Activated T-helper 1 cell treated with anti-CD3 and anti-CD28 coated beads, Interleukin-2, amount 50 U/mL, for 16 hours (primary cell): ENCODE measurements at places on chromosomes 1 and 21.

DNA sequence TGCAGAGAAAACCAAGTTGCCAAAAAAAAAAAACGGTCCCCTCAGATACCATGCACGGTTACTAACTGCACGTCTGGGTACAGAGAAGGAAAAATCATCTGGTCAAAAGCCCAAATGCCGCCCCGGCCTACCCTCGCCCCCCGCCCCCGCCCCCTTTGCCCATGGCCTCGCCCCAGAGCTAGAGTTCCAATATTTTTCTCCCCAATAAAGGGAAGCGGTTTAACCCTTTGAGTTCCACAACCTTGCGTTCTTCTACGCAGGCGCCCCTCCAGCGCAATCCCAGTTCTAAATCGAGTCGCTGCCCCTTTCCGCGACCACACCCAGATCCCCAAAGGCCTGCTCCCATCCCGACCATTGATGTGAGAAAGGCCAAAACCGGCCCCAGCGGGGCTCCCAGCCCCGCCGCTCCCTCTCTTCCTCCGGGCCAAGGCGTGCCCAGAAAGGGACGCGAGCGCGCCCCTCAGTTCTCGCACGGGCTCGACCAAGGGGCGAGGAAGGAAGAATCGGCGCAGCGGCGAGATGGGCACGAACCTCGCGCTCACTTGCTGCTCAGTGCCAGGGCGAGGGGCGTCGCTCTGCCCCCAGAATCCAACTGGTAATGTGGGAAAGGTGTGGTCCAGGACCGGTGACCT, 797 bp downstream of the WDR47 start:
- no peak for DNase-seq

DNA sequence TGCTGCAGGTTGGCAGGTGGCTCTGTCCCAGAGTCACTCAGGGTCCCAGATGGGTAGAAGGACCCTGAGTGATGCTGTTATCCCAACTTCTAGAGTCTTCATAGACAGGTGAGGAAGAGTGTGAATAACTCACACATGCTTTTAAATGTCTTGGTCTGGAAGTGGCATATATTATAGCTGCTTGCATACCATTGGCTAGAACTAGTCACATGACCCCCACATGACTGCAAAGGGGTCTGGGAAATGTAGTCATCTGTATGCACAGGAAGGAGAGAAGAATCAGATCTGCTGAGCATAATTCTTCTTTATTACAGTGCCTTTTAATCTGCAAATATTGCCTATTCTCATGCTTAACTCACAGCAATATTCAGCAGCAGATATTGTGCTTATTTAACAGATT, 28.2 kb upstream of the KLHDC7A start:
- DNase-seq: no peak

GRCh38 chr1:41639332-41639936, 155.0 kb upstream of the EDN2 start:
- no peak for DNase-seq

GRCh38 chr1:75276385-75276784, 142.2 kb downstream of the LHX8 start:
- no peak for DNase-seq

DNA sequence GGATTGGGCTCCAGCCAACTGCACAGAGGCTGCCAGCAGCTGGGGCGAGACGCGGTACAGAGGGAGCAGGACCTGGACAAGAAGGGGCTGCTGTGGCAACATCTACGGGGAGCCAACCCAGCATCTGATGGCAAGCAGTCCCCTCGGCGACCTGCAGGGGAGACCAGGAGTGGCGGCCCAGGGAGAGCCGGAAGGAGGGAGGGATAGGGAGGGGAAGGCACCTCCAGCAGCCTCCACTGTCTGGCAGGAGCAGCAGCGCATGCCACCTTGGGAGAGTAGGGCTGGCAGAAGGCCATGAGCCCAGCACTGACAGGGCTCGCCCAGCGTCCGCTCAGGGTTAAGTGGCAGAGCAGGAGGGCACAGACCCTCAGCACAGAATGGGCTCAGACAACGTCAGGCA, 17.3 kb downstream of the CHD5 start:
- DNase-seq: no peak

DNA sequence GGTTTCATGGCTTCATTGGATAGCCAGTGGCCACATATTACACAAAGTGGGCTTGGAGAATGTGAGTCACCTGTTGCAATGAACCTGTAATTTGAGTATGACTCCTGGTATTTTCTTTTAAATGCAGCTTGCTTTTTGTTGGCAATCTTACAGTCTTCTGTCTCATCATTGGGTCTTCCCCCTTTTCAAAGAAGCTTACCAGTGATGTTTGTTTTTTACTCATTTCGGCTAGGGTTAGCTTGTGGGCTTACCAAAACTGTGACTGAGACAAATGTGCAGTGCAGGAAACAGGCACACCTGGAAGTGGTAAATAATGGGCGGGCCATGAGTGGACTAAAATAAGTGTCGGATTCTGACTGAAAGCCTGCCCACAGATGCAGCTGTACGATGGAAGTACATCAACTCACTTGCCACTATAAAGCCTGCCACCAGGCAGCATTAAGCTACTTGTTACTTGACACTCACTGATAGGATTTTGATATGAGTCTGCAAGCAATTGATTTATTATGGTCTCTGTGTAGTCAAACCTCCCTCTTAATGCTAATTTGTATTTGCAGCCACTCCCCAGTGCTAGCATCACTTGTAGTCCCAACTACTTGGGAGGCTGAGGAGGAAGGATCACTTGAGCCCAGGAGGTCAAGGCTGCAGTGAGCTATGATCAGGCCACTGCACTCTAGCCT, 4.2 kb downstream of the HHAT start:
- DNase-seq: peak; percentile 30

- no peak for DNase-seq
Observed at GRCh38 chr1:243738020-243738419, 112.0 kb downstream of the AKT3 start.

DNA sequence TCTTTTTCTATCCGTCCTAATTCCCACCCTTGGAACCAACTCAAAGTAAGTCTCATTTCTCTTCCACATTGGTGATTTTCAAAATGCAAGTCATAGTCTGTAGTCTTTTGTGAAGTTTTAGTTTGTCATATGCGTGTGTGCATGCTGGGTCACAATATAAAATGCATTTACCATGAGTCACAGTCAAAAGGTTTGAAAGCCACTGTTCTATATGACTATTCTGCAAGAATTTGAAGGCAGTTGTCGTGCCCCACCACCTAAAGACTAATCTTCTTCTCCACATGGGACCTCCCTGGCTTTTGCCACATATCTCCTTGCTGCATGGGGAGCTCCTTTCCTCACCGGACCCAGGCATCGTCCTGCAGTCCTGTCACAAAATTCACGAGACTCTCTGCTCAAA, 1.6 kb downstream of the STPG1 start:
- DNase-seq: no peak

GRCh38 chr1:241627453-241628259, 12.5 kb downstream of the CHML start:
- DNase-seq: no peak

- DNase-seq: no peak
Observed at GRCh38 chr1:16050328-16050727, 6.7 kb downstream of the CLCNKB start.

- no peak for DNase-seq
Observed at GRCh38 chr1:168512864-168513595, 30.8 kb downstream of the XCL2 start.

DNA sequence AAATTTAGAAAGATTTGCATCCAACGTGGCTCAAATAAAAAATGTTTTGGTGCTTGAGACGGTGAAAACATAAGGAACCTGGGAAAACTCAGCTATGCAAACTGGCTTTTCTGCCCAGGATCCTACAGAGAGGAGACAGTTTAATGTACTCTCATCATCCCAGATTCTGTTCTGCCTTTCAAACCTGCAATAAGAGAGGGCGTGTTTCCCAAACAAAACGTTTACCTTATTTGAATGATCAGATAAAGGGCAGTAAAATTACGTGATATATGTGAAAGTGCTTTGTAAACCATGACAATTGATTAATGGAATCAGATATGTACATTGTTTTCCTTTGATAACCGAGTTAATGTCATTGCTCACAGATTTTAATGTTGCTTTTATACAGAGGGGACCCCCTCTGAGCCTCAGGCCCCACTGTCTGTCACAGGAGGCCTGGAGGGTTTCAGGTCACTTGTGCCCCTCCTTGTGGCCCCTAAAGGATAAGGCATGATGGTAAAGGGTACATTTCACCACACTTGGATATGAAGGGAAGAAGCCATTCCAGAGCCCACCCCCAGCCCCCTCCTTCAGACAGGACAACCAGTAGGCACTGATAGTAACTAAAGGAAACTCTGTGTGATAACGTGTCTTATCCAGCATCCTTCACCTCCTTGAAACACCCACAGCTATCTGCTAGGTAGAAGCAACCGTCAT, 157.6 kb downstream of the EDEM3 start:
- no peak for DNase-seq

DNA sequence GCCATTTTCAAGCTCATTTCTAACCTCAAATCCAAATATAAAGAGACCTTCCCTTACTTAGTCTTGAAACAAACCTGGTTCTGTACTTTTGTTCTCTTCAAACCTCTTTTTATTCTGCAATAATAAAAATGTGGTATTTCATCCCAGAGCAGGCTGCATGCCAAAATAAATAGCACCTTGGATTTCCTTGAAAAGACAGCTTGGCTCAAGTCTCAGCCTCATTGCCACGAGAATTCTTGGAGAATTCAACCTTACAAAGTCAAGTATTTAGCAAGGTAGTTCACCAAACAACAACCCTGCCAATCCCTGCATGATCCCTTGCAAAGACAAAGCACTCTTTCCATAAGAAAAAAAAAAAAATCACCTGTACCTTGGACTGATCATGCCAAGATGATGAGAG, 33.8 kb downstream of the KANK4 start:
- DNase-seq: no peak

GRCh38 chr1:174191349-174191862, 32.1 kb downstream of the RABGAP1L start:
- DNase-seq: no peak

DNA sequence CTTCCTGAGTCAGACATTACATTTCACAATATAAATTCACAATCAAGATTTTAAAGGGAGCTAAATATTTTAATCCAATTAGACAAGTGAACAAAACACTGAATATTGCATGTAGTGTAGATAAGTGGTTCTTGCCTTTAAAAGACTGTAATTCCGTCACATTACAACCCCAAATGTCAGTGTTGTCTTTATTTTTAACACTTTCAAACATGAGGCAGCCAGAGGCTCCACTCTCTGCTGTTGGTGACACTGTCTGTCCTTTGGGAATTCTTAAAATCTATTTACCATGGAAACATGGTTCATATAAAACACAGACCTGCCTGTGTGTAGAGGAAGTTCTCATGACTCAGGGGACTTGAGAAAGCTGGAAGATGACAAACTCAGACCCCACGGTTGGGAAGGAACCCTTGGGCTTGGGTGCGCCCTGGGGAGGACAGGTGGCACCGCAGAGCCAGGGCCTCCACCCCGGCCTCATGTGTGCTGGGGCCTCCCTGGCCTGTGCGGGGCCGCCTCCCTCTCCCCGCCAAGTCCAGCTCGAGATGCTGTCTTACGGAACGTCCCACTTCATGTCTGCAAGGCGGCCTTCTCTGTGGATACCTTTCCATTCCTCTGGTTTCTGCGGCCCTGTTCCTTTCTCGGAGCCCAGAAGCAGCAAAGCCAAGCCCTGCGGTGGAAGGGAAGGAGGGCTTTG, 239.0 kb downstream of the SDCCAG8 start:
- no peak for DNase-seq

GRCh38 chr21:35475762-35476161, 426.7 kb upstream of the RUNX1 start:
- DNase-seq: no peak

DNA sequence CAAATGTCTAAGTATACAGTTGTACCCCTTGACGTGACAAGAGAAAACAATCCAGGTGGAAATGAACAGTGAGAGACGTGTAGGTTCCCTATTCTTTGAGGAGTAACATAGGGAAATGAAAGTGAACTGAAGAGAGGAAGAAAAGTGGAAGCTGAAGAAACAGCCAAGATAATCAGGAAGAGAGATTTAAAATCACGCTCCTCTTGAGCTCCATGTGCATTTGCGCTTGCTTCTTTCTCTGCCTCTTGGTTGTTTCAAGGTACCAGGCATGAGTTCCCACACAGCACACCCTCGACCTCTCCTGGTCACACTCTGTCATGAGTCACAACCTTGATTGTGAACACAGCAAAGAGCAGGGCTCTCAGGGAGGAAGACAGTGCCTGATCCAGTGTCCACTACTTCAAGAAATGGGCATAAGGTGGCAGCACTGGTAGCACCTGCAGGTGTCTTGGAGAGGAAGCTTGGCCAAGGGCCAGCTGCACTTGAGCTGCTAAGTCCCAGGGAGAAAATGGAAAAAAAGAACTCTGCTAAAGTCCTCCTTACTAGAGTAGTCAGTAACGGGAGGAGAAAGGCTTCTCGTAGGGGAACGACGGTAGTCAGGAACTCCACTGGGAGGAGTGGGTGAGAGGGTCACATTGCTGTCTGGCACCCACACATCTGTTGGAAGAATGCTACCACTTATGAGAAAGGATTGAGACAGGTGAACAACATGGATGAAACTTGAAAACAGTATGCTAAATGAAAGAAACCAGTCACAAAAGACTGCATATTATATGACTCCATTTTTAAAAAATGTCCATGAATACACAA, 18.3 kb upstream of the ARID1A start:
- DNase-seq: peak; percentile 11

DNA sequence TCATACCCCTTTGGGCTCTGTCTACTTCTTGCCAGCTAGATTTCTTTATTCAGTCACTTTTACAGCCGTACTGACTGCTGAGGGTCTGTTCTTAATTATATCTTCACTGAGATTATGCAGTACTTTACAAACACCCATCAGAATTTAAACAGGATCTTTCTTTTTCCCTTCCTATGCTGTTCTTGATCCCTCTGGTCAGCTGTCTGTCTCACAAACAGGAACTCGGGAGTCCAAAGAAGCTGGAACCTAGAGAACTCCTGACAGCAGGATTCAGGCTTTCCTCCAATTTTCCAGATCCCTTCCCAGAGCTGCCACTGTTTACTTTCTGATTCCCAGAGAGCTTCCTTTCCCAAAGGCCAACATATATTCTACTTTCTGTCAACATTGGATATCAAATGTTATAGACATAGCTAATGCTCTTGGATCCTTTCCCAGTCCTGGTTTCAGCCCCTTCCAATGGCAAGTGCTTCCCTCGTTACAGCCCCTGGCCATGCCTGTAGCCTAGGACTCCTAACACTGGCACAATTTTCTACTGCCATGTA, 59.5 kb downstream of the ATP2B4 start:
- no peak for DNase-seq

DNA sequence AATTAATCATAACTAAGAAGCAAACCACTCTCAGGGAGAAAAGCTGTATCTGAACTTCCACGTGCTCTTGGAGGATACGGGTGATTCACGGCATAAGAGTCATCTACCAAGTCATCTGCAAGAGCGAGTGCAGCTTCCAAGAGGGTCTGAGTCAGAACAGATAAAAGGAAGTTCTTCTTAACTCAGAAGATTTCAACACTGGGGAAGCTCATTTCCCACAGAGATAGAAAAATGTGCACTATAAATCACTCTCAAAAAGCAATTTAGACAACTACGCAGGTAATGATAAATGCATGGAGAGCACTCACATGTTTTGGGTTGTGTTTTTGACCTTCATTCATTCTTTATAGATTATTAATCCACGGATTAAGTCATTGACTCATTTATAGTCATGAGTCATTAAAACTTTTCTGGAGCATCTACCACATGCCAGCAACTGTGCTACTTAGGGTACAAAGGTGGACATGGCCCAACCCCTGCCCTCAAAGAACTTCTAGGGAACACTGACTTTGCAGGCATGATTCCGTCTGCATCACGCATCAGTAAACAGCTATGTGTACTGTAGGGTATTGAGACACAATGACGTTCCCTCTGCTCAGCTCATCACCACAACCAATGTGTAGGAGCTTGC, 20.8 kb downstream of the KCNJ15 start:
- DNase-seq: no peak

- DNase-seq: no peak
Observed at GRCh38 chr1:37792943-37793686, 532 bp upstream of the MANEAL start.

GRCh38 chr1:59453297-59453968, 156.5 kb downstream of the FGGY start:
- no peak for DNase-seq
